AG04449 (cell line): ENCODE measurements at places on chromosomes 13 and 19.

GRCh38 chr13:53847502-53847901 is 818.9 kb downstream of the OLFM4 start:
- no peak for DNase-seq

- DNase-seq = no peak
Measured at GRCh38 chr19:54191011-54191810, at the start of gene TSEN34. TSEN34 (plus strand) TSS chr19:54191308; CDS start chr19:54191365, 57 bp downstream.

DNA sequence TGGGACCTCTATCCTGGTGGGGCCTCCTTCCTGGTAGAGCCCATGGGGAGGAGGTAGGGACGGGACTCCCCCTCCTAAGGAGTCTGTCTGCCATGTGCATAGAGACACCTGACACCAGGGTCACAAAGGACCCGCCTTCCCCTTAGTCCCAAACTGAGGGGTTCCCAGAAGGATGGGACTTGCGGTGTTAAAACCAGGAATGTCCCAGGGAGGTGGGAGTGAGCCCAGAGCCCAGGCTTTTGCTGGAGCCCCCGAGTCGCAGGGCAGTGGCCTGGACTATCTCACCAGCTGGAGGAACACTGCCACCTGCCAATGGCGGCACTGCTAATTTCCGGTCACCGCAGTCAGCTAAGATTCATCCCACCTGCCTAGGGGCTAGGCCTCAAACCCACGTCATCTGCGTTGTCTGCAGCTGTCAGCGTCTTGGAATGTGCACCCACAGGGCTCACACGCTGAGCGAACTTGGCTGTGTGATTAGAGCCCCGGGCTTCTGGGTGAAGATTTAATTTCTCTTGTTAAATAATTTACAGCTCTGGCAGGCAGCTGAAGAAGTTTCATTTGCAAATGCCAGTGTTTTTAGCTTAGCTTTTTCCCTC is 31.9 kb upstream of the ATP11A start:
- peak; percentile 29 for DNase-seq

DNA sequence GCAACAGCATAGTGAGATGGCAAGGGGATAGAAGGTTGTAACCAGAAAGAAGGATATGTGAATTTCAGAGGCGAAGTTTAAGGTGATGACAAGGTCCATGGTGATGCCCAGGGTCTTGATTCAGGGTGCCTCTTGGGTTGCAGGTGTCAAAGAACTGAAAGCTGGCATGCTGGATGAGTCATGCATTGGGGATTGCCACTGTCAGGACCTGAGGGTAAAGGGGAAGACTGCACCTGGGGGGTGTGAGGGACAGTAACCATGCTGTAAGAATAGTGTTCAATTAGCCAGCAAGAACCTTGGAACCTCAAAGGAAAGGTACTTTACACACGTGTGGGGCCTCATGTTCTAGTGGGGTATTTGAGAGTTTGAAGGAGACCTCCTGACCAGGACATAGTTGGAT is 279.6 kb downstream of the SLC7A1 start:
- DNase-seq = no peak

- DNase-seq = no peak
Measured at GRCh38 chr13:106425661-106426060, 109.8 kb downstream of the EFNB2 start.

GRCh38 chr19:14682084-14682483 is 7.4 kb upstream of the ADGRE3 start:
- DNase-seq = no peak

- no peak for DNase-seq
Measured at GRCh38 chr13:100541897-100542825, 46.4 kb downstream of the GGACT start.

GRCh38 chr19:29845574-29846176 is 33.9 kb downstream of the CCNE1 start:
- no peak for DNase-seq

- DNase-seq = no peak
Measured at GRCh38 chr19:492091-492531, 4.2 kb upstream of the MADCAM1 start.

GRCh38 chr13:95386370-95386769 is 85.1 kb upstream of the ABCC4 start:
- DNase-seq = no peak

- no peak for DNase-seq
Measured at GRCh38 chr13:83100237-83100636, 782.0 kb downstream of the SLITRK1 start.

DNA sequence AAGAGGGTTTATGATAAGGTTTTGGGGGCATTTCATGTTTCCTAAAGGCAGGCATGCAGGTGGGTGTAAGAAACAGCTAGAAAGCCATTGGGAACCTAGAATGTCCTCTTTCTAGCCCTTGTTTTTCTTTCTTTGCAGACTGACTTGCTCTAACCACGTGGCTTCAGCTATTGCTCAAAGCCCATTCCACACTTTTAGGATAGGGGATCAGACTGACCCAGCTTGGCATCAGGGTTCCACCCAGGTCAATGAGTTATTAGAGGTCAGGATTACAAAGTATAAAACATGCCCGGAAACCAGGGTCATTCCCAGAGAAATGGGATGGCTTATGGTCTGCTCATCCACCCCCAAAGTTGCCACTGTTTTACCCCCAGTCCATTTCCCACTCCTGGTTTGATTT is 16.8 kb downstream of the PHF11 start:
- no peak for DNase-seq

GRCh38 chr13:95559100-95559499 is 6.6 kb downstream of the CLDN10 start:
- DNase-seq = no peak

- DNase-seq = no peak
Measured at GRCh38 chr13:25762795-25763377, 288.9 kb downstream of the SHISA2 start.

DNA sequence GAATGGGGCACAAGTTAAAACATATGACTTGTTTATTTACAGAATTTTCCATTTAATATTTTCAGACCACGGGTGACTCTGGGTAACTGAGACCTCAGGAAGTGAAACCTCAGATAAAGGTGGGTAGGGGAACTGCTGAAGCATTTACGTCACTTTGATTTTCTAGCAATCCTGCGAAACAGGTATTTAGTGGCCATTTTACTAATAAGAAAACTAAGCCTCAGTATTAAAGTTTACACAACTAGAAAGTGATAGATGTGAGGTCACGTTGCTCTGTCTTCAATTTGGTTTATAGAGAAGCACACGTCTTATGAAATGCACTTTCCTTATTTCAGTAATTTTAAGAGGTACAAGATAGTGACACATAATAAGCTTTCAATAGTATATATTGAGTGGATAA is 402.8 kb downstream of the FGF9 start:
- no peak for DNase-seq

DNA sequence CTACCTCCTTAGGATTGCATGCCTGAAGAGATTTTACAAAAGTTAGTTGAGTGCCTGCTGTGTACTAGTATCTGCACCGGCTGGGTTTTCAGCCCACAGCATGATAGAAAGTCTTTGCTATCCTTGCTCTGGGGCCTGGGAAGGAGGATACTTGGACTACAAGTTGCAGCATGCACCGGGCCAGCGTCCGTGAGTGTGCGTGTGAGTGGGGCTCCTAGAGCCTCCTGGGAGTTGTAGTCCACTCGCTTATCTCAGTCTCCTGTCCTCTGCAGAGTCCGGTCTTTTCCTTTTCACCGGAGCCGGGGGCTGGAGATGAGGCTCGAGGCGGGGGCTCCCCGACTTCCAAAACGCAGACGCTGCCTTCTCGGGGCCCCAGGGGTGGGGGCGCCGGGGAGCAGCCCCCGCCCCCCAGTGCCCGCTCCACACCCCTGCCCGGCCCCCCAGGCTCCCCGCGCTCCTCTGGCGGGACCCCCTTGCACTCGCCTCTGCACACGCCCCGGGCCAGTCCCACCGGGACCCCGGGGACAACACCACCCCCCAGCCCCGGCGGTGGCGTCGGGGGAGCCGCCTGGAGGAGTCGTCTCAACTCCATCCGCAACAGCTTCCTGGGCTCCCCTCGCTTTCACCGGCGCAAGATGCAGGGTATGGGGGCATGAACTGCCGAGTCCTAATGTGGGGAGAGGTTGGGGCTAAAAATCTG is 20.6 kb downstream of the BRSK1 start:
- no peak for DNase-seq

DNA sequence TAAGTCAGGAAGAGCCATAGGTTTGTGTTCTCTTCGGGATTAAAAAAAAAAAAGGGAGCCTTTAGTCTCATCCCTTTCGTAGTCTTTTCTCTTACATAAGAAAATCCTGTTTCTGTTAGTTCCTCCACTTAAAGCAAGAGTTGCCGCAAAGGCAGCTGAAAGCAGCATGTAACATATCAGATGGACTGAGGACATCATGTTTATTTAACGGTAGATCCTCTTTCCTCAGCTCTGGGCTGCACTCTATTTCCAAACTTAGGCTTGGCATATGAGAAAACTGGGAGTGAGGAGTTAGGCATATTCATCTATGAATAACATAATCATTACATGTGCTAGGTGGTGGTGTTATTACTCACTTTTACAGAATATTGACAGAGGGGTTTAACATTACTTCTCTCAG is 391.2 kb downstream of the KLF12 start:
- DNase-seq = no peak

DNA sequence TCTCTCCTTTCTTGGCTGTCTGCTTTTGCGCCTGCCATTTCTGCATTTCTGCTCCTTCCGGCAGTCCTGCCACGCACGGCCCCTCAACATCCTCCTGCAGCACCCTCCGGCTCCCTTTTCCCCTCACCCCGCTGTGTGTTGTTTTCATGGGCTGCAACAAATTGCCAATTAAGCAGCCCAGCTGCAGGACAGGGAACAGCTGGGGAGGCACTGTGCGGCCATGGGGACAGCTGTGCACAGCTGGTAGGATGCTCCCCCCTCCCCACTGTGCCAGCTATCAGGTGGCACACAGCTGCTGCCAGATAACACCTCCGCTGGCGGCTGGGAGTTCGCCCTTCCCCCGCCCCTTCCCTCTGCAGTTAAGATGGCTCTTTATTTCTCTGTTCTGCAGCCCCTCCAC is 25.4 kb downstream of the LYL1 start:
- no peak for DNase-seq

- DNase-seq = no peak
Measured at GRCh38 chr19:16571283-16571682, 932 bp downstream of the SLC35E1 start.

DNA sequence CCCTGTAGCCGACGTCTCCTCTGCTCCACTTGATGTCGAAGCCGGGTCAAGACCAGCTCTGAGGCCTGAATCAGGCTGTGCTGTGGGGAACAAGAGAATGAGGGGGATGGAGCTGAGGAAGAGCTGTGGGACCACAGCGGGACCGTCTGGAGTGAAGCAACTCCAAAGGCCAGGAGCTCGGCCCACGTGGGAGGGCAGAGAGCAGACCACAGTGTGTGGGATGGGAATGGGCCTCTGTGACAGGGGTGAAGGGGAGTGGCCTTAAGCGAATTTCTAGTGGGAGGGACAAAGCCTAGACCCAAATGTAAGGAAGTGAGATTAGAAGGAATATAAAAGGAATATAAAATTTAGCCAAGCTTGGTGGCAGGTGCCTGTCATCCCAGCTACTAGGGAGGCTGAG is 3.8 kb upstream of the SLC8A2 start:
- no peak for DNase-seq

DNA sequence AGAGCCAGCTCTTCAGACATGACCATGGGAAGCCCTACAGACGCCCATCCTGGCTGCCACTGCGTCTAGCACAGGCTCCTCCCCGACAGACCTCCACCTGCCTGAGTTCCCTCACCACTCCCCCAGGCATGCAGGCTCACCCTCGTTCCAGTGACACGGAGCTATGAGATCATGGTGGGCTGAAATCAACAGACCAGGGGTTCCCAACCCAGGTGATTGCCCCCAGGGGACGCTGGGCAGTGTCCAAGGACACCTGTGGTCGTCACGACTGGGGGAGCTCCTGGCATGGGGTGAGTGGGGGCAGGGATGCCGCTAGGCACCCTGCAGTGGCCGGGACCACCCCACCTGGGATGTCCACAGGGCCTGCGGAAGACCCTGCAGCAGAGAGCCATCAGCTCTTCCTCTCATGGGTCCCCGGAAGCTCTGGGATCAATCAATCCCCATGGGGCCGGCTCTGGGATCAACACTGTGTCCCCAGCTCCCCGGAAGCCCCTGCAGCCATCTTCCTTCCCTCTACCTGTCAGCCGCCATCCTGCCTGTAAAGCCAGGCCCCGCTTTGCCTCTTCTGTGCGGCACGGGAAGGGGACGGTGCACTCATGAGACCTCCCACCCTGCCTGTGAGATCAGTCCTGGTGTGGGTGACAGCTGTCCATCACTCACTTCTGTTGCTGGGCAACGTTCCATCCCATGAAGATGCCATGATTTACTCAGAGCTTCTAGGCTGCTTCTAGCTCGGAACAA is 12.8 kb upstream of the MADCAM1 start:
- no peak for DNase-seq

DNA sequence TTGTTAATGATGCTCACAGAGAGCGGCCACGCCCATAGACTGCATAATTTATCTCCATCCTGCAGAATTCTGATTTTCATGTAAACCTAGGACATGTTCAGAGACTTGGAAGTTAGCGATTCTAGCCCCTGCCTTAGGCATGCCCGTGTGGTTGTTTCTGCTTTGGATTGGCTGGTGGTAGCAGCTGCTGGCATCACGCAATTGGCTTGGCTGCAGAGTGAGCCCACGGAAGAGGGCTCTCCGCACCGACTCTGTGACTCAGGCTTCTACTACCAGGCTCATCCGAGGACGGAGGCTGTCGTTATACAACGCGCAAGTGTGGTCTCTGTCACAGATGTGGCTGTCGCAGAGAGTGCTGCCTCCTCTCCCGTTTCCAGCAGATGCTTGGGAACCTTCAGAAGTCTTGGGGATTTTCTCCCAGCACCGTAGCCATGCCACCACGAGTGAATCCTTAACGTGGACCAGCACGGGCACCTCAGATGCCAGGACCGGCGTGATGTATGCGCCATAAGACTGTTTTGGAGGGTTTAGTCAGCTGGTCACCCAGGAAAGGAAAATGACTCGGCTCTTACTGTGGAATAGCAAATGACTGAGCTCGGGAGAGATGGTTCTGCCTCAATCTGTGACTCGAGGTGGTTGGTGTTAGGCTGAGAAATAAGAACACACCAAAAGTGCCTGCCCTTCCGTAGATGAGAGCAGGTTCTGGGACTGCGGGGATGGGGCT is 61.0 kb upstream of the F7 start:
- DNase-seq = no peak

GRCh38 chr13:27137759-27138158 is 33.9 kb downstream of the USP12 start:
- no peak for DNase-seq

DNA sequence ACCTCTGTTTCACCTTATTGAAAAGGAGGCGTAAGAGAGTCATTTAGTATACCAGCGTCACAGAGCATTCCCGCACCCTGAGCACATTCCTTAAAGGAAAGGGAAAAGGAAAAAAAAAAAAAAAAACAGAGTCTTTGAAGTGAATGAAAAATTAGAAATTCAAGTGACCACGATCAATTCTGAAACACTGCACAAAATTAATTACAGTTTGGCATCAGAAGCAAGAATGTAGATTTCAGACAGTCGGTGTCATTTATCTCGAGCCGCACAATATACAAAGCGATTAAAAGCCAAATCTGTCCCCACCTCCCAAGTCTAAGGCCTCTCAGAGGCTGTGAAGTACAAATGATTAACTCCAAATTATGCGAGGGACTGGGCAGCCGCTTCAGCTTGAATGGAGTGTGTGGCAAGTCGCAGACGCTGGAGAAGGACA is 173.7 kb upstream of the ZNF507 start:
- no peak for DNase-seq

- DNase-seq = no peak
Measured at GRCh38 chr13:91158017-91158395, 189.5 kb upstream of the MIR17HG start.
